ENCODE measurements at places on chromosomes 7 and 10.

DNA sequence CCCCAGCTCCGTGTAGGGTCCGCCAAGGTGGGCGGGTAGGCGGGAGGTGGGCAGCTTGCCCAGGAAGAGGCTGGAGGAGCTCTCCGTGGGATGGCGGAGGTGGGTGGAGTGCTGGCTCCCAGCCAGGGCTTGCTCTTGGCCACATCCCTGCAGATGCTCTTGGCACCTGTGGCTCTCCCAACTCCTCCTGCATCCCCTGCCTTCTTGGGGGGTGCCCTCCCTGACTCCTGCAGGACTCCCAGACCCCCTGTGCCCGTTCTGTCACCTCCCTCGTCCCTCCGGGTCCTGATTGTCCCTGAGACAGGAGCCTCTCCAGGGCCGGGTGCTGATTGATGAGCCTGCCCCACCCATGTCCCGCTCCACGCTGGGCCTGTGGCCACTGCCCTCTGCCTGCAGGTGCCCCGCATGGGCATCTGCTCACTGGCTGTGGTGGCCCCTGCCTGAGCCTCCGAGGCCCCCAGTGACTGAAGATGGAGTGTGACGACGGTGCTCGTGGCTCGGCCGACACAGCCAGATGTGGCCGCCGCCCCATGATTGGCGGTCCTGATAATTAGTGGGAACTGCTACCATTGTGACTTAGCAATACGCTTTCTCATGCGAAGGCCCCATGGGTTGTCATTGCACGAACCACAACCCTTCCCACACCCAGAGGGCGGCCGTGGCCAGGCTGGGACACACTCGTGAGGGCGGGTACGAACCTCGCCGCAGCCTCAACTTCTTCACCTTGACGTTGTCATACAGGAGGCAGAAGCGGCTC, 23.6 kb downstream of the CFAP46 start:
- no peak for DNase-seq

- DNase-seq, result no peak
Observed at GRCh38 chr7:33232632-33233145, 103.3 kb downstream of the BBS9 start.

DNA sequence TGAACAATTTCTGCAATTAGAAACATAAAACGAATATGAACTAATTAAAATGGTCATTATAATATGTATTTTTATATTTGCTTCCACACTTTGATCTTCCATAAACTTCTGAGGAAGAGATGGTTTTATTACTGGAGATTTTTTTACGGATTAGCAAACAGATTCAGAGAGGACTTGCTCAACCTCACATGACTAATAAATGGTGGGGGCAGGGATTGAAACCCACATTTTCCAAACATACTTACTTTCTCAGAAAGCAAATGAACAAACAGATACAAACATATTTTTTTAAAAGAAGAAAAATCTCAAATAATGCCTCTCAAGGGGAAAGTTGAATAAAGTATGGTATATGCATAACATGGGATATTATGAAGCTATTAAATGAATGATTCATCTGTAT, 18.3 kb downstream of the ANKMY2 start:
- no peak for DNase-seq

DNA sequence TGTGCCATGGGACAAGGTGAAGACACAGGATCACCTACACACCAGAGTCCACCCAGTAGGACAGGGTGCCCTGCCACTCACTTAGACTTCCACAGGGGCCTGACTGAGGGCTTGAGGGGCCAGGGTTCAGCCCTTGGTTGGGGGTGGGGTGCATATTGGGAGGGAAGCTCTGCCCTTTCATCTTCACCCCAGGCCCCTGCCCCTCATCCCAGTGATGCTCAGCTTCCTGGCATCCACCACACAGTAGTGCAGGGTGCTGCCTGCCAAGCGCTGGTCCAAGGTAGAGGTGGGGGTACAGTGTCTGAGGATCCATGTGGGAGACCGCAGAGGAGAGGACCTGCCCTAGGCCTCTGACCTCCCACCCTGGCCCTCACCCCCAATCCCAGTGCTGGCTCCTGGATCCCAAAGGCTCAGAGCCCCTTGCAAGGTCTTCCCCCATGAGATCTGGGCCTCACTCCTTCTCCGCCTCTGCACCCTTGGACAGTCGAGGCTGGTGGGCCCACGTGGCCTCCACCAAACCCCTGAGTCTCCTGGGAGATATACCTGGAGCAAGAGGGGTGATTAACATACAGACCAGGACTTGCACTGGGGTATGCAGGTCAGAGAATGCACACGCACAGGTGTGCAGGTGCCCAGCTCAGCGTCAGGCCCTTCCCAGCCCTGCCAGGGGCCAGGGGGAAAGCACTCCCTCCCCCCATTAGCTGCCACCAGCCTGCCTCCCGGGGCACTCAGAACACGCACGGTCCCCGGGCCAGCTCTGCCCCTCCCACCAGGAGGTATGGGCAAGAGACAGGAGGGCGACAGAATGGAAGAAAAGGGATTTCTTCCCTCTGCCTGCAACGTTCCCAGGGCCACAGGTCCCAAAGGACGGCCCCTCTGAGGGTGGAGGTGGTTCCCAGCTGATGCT, 8.6 kb upstream of the IRF5 start:
- no peak for DNase-seq

DNA sequence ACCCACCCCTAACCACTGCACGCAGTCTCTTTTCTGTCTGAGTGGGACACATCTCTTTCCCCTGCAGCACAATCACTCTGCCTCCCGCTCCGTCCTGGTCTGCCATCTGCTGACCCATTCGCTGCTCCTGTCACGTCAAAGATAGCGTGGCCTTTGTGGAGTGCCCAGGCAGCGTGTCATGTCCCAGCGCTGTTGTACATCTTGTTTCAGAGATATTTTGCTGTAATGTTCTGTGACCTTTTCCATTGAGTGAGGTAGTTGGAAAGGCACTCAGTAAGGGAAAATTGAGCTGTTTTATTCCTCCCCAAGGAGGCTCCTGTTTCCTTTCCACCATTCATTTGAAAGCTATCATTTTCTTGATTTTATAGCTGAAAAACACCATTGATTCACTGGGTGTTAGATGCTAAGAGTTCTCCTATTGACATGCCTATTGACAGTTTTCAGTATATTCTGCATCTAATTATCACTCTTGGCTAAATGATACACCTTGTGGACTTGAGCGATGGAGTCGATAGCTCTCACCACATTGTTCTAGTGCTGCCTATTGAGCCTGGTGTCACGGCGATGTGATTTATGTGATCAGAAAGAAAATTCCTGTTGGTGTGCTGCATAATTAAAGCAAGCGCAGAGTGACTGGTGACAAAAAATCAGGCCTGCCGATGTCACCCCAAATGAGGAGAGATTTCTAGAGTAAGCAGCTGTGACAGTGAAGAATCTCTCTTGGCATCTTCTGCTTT, 372.6 kb downstream of the LRMDA start:
- DNase-seq, result no peak

GRCh38 chr7:98619450-98620321, 2.6 kb downstream of the NPTX2 start:
- DNase-seq, result no peak

GRCh38 chr7:134042307-134042706, 84.8 kb upstream of the LRGUK start:
- DNase-seq, result no peak

DNA sequence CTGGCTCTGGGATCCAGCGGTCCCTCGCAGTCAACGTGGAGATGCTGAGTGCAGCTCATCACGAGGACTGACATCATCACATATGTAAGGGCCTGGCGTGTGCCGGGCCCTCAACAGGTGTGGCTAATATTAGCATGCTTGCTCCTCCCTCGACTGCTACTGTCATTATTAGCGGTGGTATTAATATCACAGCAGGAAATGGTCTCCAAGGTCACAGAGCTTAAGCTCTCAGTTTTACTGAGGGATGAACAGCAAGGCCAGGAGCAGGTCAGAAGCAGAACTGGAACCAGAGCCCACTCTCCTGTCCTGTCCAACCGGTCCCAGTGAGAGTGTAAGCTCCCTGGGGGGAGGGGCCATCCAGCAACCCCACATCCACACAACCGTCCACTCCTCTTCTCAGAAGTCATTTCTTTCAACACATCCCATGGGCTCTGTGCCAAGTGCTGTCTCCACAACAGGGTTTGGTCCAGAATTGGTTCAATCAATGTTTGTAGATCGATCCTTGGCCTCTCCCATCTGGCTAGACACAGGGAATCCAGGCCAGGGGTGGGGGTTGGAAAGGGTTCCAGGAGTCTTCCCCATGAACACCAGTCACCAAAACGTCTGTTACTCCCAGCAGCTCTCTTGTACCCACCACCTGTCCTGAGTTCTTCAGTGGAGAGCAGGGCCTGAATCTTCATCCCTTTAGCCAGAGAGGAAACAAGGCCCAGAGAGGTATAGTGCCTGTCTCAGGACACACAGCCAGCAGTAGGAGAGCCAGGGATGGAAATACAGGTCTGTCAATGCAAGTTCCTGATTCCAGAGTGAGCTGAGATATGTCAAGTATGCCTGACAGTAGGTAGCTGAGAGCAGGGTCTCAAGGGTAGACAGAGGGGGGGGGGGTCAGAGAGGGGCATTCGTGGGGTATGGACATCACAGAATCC, 45.3 kb upstream of the ZMIZ1 start:
- no peak for DNase-seq

DNA sequence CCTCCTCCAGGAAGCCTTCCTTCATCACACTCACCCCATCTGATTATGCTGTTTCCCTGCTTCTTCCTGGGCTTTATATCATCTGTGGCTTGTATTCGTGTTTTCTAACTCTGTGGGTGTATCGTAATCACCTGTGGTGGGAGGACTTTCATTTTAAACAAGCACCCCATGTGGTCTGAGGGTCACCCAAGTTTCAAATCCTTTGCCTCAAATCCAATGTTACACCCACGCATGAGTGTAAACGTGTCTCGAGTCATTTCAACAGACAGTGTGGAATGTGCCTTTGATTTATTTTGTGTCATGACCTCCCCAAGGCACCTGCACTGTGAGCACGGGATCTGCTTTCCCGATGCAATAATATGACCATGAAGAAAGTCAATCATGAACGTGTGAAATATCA, 17.5 kb upstream of the LYZL2 start:
- DNase-seq, result no peak

Measured in NCI-H1930 (cell line).